ENCODE measurements at places on chromosomes 2 and 18.

DNA sequence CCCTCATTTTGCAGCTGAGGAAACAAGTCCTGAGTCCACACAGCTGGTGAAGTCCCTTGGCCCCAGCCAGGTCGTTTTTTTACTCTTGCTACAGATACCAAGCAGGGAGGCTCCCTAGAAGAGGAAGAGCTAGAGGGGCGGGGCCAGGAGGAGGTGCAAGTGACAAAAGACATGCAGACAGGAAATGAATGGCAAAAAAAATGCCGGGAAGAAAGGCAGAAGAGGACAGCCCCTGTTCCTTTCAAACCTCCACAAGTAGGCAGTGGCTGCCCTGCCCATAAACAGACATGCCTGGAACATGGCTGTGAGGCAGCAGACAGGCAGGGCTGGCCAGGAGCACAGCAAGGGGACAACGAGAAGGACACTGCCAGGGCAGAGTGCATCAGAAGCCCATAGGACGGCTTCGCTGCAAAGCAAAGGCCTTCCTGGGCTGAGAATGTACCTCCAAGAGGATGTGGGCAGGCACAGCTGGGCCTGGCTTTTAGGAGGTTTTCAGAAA is 108.7 kb downstream of the ZBTB7C start:
- peak; percentile 90 for DNase-seq

- DNase-seq = no peak
Measured at GRCh38 chr2:20448246-20448976, 1.5 kb downstream of the RHOB start.

- DNase-seq = no peak
Measured at GRCh38 chr18:36185157-36185556, 2.1 kb upstream of the MOCOS start.

- no peak for DNase-seq
Measured at GRCh38 chr2:11482473-11483035, 16.6 kb upstream of the E2F6 start.

DNA sequence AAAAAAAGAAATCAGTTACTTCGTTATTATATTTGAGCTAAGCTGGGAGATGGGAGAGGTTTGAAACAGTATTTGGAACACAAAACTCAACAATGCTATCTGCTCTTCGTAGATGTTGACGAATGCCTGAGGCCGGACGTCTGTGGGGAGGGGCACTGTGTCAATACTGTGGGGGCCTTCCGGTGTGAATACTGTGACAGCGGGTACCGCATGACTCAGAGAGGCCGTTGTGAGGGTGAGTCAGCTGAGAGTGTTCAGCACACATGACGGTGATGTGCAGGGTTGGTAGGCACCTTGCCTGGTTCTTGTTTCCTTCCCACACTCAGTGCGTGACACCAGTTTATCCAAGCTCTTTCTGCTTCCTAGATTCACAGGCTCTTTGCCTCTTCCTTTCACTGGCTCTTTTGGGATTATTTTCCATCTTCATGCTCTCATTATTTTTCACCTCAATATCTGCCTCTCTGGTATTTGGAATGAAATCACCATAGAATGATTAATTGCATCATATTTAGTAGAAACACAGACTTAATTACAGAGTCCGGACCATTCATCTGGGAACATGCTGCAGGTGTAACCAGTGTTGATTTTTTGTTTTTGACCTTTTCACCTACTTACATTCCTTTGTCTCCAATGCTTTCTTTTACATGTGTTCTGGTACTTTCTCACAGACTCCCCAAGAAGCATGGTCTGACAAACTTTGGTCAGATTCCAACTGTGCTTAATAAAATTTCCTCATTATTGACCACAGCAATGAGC is 200.6 kb upstream of the RASGRP3 start:
- DNase-seq = peak; percentile 54

GRCh38 chr2:212367431-212367830 is 171.2 kb downstream of the ERBB4 start:
- no peak for DNase-seq

Measured in SHP77 treated with DMSO at 0.1 percent for 48 hours (cell line).